H1 (cell line): ENCODE measurements at places on chromosomes 16 and 17. TPM values are rescaled to one million over a fixed set of nuclear protein-coding genes. Genes with fewer than 3 reads are reported as not detected.

The SOST gene
- not detected in 2 replicates for total RNA-seq

- no peak for DNase-seq
Observed at GRCh38 chr17:6092903-6093468, 22.8 kb downstream of the WSCD1 start.

The SMIM22 gene
- not detected in 2 replicates for total RNA-seq

GRCh38 chr16:85781695-85782370 lies 17.5 kb downstream of the EMC8 start:
- DNase-seq = no peak

DNA sequence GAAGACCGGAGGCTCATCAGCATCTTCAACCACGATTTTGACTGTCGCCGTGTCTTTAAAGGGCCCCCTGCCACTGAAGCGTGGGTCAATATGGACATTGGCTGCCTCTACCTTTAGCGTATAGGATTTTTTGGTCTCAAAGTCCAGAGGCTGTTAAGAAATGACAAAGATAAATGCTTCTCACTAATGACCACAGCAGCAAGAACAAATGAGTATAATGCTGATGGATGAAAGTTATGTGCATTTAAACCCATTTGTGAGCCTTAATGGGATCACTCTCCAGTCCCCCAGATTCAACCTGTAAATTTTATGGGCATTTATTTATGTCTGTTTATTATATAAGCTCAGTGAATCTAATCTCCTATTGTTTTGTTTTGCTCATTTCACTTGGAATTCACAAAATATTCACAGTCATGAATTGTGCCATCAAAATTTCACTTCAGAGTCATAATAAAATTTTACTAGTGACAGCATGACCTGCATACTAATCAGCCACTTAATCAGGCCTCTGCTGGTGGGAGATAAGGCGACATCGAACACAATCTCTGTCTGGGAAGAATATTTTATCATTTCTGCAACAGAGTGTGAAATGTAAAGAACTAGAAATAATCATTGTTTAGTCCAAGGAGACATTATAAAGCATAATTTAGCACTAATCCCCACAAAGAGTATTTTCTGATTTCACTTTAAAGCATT lies 218.5 kb downstream of the CDH8 start:
- DNase-seq = no peak

DNA sequence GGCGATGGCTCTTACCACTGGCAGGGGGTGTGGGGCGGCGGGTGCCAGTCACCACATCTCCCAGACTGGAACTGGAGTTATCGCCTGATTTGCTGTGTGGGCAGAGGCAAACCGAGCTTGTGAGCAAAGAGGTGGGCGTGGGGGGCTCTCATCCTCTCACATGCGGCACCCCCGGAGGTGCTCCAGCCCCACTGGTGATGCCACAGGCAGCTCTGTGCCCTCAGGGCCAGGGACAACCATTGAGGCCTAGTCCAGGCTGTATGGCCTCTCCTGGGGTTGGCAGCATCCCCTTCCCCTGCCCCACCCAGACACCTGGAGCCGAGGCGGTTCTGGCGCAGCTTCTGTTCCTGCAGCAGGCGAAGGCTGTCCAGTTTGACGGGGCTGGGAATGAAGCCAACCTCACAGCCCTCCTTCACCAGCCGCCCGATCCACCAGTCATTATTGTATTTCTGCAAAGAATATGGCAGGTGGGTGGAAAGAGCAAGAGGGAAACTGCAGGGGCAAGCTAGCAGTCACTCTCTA lies 10.9 kb downstream of the CACNB1 start:
- no peak for DNase-seq

The EPN3 gene
- 5.8 and 7.9 TPM in 2 replicates for total RNA-seq

- DNase-seq = peak; percentile 85
Observed at GRCh38 chr17:79777894-79778503, at the start of gene CBX2. Gene CBX2 (plus strand): TSS chr17:79778148. CDS start chr17:79778236, 88 bp downstream.

- DNase-seq = peak; percentile 17
Observed at GRCh38 chr16:49625311-49626065, 230.4 kb downstream of the ZNF423 start.

- no peak for DNase-seq
Observed at GRCh38 chr16:2517954-2518605, 2.1 kb upstream of the AMDHD2 start.

DNA sequence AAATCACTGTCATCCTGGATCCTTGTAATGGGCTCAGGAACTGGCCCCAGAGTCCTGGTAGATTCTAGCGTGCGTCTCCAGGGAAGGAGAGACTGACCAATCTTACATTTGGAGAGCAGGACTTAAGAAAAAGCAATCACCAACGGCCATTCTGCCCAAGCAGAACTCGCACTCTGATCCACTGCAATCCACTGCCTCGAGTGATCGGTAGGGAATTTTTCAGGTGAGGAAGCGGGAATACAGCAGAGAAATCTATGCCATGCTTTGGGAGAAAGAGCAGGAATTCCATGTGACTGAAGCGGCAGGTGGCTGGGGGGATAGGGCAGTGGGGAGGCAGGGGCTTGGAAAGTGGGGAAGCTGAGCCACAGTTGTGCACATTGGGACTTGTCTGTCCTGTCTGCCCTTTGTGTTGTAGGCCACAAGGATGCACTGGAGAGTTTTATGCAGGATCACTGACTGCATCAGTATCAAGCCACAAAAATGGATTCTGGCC lies 143.9 kb upstream of the HS3ST2 start:
- DNase-seq = no peak

The OMG gene
- total RNA-seq = not detected in 2 replicates

DNA sequence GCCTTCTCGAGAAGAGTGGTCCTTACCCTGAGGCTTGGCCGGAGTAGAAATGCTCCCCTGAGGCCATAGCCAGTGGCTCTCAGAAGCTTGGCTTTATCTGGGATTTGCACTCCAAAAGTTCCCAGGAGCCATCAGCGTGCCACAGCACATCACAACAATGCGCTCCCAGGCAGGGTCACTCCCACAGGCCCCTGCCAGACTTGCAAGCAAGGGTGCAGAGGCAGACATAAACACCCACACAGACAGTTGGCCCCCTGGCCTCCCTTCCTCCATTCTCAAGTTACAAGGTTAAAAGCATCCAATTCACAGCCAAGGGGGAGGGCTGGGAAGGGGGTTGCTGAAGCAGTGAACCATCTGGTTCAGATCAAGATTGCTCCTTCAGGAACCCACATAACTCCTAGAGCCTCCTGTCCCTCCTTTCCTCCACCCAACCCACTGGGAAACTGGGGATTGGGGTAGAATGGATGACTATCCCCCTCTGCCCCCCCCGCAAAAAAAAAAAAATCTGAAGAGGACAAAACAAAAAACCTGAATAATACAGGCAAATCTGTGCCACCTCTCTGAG lies 1.8 kb downstream of the ST3GAL2 start:
- DNase-seq = peak; percentile 67

DNA sequence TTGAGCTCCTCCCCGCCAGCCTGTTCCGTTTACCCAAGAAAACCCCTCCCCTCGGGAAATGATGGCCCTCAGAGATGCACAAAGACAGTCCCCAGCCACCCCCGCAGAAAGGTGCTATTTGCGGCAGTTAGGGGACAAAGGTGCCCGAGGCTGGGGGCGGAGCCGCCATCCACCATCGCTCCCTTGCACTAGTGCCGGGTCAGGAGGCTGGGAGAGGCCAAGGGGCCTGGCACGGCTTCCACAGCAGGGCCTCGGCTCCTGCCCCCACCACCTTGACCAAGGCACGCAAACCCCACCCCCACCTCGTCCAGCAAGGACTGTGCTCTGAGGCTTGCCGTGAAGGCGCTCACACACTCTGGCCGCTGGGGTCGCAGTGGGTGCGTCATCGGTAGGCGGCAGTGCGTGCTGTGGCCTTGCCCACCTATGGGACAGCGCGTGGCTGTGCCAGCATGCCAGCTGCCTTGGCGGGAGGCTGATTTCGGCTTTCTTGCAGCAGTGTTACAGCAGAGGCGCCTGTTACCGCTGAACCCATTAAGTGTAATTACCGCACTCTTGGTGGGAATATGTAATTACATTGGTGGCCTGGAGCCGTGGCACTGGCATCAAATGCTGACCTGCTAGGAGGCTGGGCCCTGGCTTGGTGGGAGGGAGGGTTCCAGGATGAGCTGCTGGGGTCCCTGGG lies 31.8 kb downstream of the TPSG1 start:
- DNase-seq = no peak

DNA sequence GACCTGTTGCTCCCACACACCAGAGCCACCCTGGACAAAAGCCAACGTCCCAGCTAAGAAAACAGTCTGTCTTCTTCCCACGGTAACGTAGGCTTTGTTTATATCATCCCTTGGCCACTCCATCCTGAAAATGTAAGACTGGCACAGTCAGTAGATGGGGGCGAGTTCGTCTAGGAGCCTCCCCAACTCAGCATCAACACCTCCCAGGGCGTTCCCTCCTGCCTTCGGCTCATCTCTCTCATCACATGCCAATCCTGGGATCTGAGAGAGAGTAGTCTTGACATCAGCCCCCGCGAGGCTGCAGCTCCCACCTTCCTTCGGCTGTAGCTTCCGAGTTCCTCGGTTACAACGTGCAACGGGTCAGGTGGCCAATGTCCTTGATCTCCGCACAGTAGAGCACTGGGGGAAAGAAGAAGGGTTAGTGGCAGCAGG lies 894 bp downstream of the RNF227 start:
- no peak for DNase-seq

DNA sequence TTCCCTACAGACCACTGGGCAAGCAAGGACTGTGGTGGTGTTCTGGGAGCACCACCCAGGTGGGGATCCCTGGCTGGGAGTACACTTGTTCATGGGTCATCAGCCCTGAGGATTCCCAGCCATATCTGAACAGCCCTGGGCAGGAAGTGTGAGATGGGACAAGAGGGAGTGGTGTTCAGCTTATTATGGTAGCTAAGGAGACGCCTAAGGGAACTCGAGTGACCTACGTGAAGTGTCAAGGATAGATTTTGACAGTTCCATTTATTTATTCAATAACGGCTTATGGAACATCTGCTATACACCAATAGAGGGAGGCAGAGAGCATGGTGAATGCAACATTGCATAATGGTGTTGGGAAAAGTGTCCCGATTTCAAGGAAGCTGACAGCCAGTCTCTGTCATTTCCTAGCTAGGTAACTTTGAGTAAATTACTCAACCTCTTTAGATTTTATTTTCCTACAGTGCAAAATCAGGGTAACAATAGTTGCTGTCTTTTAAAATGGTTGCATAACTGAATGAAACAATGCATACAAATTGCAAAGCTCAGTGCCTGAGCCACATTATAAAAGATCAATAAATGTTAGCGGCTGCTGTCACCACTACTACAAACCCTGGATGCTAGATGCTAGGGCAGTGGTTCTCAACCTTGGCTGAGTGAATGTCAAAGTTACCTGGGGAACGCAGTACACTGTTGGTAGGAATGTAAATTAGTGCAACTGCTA lies 534.1 kb downstream of the GRIN2A start:
- DNase-seq = no peak

- DNase-seq = no peak
Observed at GRCh38 chr17:77296769-77297409, 156.1 kb downstream of the SEC14L1 start.
